ENCODE measurements at places on chromosomes 13 and 19.

DNA sequence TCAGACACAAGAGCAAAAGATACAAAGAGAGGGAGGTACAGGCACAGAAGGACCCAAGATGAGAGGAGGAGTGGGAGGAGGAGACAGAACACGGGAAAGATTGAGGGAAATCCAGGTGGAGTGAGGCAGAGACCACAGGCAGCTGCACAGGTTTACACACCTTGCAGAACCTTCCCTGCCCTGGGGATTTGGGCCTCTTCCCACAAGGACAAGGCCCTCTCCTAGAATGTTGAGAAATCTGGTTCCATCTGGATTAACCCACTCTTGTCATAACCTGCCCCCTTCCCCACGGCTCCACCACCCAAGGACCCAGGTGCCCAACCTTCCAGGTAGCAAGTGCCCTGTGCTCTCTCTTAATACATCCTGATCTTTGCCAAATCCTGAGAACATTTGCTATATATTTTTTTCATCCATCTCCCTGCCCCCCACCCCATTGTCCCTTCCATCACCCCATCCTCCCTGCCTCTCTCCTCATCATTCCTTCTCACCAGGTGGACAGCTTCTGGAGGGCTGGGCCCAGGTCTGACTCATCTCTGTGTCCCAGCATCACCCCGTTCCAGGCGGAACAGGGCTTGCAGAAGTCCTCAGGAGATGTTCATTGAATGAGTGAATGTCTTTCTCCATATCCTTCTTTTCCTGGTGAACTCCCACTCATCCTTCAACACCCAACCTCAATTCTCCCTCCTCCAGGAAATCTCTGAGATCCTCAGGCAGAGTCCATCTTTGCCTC, 8.8 kb upstream of the KLK8 start:
- H3K4me1 ChIP-seq: no peaks in the 10 kb centered on the region
- no peaks in the 10 kb centered on the region for H3K36me3 ChIP-seq
- no peak overlapping the region for H3K4me3 ChIP-seq
- peaks cover 4% of the 10 kb centered on the region for H3K27me3 ChIP-seq

DNA sequence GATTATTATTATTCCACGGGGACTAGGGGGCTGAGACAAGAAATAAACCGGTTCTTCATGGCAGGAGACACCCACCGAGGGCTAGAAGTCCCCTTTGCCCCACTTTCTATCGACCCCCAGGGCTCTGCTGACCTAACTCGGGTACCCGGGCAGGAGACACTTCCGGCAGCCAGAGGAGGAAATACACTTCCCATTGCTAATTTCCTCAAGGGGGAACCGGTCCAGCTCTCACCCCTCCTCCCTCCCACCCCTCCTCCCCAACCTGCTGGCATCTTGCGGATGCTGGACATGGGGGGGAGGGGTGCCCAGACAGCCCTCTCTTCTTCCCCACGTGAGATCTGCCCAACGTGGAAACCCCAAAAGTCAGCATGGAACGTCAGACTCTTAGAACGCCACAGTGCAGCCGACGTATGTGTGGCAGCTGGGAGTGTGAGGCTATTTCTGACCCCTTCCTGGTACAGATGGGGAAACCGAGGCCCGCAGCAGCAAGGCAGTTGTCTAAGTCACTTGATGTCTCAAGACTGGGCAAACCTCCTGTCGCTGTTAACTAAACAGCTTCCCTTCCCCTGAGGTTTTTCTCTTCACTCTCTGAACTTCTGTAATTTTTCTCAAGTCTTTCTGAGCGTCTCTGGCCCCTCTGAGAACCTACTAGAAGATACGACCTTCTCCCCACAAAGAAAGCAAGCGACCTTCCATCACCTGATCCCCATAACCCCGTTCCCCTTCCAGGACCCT, 3.6 kb downstream of the GPR4 start:
- no peak overlapping the region for H3K27ac ChIP-seq
- H3K4me3 ChIP-seq: no peak overlapping the region
- H3K27me3 ChIP-seq: peaks cover 51% of the 10 kb centered on the region
- no peak for DNase-seq

- no peaks in the 10 kb centered on the region for H3K27me3 ChIP-seq
- no peak overlapping the region for H3K4me3 ChIP-seq
- H3K36me3 ChIP-seq: no peaks in the 10 kb centered on the region
- DNase-seq: no peak
These were observed 9.6 kb upstream of the DGKH start for GRCh38 chr13:42038661-42039456.

DNA sequence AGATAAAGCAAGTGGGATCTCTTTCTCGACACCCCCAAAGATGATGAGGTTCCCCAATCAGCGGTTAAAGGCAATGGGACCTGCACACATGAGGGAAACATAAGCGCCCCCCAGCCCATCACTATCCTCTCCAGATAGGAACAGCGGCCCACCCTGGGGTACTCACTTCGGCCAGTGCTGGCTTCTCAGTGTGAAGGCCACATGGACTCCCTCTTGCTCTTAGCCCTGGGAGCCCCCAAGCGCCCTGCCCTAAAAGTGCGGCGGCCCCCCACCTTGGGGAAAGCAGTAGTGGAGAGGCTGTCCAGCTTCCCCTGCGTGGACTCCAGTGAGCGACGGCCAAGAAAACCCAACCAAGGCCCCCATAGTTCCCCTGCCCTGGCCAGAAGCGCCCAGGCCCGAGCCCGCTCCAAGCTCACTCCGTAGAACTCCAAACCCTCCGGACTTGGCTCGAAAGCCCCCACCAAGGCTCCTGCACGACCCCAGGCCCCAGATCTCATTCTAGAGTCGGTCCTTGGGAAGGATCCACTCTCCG, 1.0 kb downstream of the CACNA1A start:
- no peak overlapping the region for H3K27ac ChIP-seq
- H3K4me1 ChIP-seq: peaks cover 5% of the 10 kb centered on the region
- no peaks in the 10 kb centered on the region for H3K36me3 ChIP-seq

GRCh38 chr19:46830864-46831263, 19.8 kb downstream of the AP2S1 start:
- H3K4me1 ChIP-seq: no peaks in the 10 kb centered on the region
- no peak overlapping the region for H3K4me3 ChIP-seq
- no peaks in the 10 kb centered on the region for H3K36me3 ChIP-seq
- H3K27me3 ChIP-seq: no peaks in the 10 kb centered on the region
- no peak overlapping the region for H3K27ac ChIP-seq

DNA sequence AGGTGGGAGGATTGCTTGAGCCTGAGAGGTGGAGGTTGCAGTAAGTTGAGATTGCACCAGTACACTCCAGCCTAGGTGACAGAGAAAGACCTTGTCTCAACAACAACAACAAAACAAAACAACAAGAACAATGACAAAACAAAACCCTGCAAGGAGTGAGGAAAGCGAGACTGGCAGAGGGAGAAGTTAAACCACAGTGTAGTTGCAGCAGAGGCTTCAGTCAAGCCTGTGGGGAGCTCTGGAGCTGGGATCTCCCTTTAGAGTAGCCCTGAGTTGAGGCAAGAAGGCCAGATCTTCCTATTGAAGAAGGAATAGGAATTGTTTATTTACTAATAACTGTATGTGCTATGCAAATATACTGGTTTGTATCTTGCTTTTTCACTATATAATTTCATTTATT, 25.3 kb upstream of the RNASEH2B start:
- no peaks in the 10 kb centered on the region for H3K36me3 ChIP-seq
- DNase-seq: no peak
- H3K27me3 ChIP-seq: no peaks in the 10 kb centered on the region
- no peak overlapping the region for H3K27ac ChIP-seq
- no peaks in the 10 kb centered on the region for H3K4me1 ChIP-seq

GRCh38 chr13:37198629-37199028, 93.2 kb upstream of the CSNK1A1L start:
- H3K27ac ChIP-seq: no peak overlapping the region
- H3K4me3 ChIP-seq: no peak overlapping the region
- no peak for DNase-seq
- no peaks in the 10 kb centered on the region for H3K4me1 ChIP-seq
- no peaks in the 10 kb centered on the region for H3K27me3 ChIP-seq
- H3K36me3 ChIP-seq: no peaks in the 10 kb centered on the region

- H3K27me3 ChIP-seq: no peaks in the 10 kb centered on the region
- H3K4me1 ChIP-seq: no peaks in the 10 kb centered on the region
- DNase-seq: no peak
- H3K4me3 ChIP-seq: no peak overlapping the region
- H3K27ac ChIP-seq: no peak overlapping the region
These were observed 6.4 kb downstream of the C19orf47 start for GRCh38 chr19:40341601-40342482.

GRCh38 chr19:46299695-46300094, 2.9 kb downstream of the HIF3A start:
- no peak for DNase-seq
- H3K4me3 ChIP-seq: no peak overlapping the region
- H3K36me3 ChIP-seq: no peaks in the 10 kb centered on the region

DNA sequence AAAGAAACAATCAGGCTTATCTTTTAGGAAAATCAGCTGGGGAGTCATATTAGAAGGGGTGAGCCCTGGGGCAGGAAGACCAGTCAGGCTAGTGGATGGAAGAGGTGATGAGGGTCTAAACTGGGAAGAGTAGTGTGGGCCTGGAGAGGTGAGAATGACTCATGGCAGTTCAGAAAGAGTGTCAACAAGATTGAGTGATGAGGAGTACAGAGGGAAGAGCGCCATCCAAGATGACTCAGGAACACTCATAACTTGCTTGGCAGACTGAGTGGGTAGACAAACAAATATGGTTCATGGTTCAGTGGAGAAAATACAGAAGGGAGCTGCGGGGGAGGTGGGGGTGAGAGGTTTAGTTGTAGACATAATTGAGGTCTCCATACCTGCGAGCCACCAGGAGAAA, 17.3 kb upstream of the CLDN10 start:
- H3K36me3 ChIP-seq: no peaks in the 10 kb centered on the region
- DNase-seq: no peak
- H3K27ac ChIP-seq: no peak overlapping the region
- no peaks in the 10 kb centered on the region for H3K4me1 ChIP-seq
- H3K4me3 ChIP-seq: no peak overlapping the region
- no peaks in the 10 kb centered on the region for H3K27me3 ChIP-seq

DNA sequence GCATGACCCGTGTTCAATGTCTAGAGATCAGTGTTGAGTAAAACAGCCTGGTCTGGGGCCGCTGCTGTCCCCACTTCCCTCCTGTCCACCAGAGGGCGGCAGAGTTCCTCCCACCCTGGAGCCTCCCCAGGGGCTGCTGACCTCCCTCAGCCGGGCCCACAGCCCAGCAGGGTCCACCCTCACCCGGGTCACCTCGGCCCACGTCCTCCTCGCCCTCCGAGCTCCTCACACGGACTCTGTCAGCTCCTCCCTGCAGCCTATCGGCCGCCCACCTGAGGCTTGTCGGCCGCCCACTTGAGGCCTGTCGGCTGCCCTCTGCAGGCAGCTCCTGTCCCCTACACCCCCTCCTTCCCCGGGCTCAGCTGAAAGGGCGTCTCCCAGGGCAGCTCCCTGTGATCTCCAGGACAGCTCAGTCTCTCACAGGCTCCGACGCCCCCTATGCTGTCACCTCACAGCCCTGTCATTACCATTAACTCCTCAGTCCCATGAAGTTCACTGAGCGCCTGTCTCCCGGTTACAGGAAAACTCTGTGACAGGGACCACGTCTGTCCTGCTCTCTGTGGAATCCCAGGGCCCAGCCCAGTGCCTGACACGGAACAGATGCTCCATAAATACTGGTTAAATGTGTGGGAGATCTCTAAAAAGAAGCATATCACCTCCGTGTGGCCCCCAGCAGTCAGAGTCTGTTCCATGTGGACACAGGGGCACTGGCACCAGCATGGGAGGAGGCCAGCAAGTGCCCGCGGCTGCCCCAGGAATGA, 1.5 kb upstream of the CEACAM5 start:
- H3K4me1 ChIP-seq: no peaks in the 10 kb centered on the region
- no peak overlapping the region for H3K27ac ChIP-seq

DNA sequence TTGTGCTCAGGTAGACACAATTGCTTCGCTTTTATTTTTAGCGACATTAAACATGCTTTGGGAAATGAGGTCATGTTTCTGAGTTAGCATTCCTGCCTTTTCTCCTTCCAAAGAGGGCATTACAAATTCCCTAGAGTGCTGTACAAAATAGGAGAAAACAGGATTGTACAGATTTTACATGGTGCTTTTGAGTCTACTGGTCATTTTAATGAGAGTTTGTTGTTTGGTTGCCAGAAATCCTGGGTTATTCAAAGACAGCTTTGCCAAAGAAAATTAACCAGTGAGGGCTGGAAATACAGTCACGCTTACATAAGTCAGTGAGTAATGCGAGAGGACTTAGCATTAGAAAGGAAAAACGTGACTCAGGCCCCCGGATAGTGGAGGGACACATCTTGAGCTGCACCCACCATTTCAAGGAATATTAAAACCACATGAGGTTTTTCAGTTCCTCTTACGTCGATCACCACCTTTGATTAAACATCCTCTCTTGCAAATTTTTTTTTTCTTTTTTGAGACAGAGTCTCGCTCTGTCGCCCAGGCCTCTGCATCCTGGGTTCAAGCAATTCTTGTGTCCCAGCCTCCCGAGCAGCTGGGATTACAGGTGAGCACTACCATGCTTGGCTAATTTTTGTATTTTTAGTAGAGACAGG, 55.4 kb downstream of the SACS start:
- peak overlapping the region; percentile 16 for H3K27ac ChIP-seq
- H3K27me3 ChIP-seq: no peaks in the 10 kb centered on the region
- no peak overlapping the region for H3K4me3 ChIP-seq
- H3K36me3 ChIP-seq: no peaks in the 10 kb centered on the region
- DNase-seq: peak; percentile 51

- DNase-seq: peak; percentile 36
- H3K36me3 ChIP-seq: peaks cover 29% of the 10 kb centered on the region
- H3K4me3 ChIP-seq: peak overlapping the region; percentile 24
- no peaks in the 10 kb centered on the region for H3K27me3 ChIP-seq
- peaks cover 60% of the 10 kb centered on the region for H3K4me1 ChIP-seq
- H3K27ac ChIP-seq: peak overlapping the region; percentile 37
These were observed 65.0 kb downstream of the RASA3 start for GRCh38 chr13:114067381-114067885.

DNA sequence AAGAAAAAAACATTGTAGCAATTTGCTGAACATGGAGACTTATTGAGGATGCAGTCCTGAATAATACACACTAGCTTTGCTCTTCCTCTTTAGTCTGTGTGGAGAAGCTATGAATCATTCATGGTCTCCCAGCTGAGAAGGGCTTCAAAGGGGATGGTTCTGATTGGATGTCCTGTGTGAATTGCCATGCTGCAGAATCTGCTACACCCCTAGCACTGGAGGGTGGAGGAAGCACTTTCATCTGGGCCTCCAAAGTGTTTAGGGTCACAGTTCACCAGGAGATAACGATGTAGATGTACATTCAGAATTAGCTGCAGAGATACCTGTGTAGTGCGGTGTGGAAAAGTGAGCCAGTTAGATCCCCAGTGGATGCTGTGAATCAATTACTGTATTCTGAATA, 321.1 kb upstream of the EDNRB start:
- H3K27me3 ChIP-seq: no peaks in the 10 kb centered on the region
- H3K4me3 ChIP-seq: no peak overlapping the region
- no peak overlapping the region for H3K27ac ChIP-seq

DNA sequence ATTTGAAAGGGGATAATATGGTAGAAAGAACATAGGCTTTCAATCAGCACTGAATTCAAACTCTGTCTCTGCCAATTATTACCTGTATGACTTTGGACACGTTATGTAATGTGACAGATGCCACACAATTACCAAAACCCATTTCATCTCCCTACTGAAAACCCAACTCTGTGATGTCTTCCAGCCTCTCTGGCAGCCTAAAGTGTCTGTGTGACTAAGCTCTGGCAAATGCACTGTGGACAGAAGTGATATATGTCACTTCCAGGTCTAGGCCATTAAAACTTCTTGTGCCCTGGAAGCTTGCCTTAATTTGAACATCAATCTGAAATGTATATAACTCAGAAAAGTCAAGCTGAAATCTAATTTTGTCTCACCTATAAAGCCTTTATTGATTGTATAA, 552.0 kb downstream of the RFC3 start:
- no peaks in the 10 kb centered on the region for H3K4me1 ChIP-seq
- no peak for DNase-seq
- H3K27me3 ChIP-seq: no peaks in the 10 kb centered on the region
- H3K4me3 ChIP-seq: no peak overlapping the region
- H3K36me3 ChIP-seq: no peaks in the 10 kb centered on the region

- H3K4me1 ChIP-seq: no peaks in the 10 kb centered on the region
- H3K27ac ChIP-seq: no peak overlapping the region
- DNase-seq: no peak
These were observed 141.7 kb downstream of the URI1 start for GRCh38 chr19:30083701-30084156.
